ENCODE measurements at places on chromosomes 11 and 22. TPM values are rescaled to one million over a fixed set of nuclear protein-coding genes. Genes with fewer than 3 reads are reported as not detected.

DNA sequence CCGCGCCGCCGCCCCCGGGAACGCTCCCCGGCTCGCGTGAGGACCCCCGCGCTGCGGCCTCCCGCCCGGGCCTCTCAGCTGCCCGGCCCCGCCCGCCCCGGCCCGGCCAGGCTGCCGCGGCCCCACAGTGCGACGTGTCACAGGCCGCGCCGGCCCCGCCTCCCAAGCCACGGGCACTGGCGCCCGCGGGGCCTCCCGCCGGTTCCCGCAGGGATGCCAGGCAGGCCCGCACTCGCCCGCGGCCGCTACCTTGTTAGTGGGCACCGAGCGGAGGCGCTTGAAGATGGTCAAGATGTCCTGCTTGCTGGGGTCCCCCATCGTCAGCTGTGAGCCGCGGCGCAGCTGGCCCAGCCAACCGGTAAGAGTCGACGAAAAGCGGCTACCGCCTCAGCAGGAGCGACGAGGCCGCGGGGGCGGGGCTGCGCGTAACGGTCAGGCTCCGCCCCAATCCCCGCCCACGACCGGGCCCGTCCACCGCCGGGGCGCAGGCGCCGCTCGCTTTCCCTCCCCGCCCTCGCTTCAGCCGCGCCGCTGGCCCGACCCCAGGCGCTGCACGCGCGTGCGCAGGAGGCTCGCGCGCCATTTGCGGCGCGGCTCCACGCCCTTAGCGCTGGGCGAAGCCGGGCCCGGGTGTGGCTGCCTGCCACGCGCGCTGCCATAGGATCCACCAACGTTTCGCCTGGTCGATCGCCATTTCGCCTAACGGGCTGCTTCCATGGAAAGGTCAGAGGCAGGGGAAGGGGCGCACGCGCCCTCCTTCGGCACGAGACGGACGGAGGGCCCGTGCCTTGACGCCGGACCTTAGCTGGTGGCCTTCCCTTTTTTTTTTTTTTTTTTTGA, at the start of gene ARFGAP3:
Gene ARFGAP3, minus strand, starts transcription at position 409 of the 840 bp plus-strand sequence. Its CDS starts 91 bp downstream, at position 318.
- H3K4me3 ChIP-seq = peak within 1 kb of the TSS; percentile 72
- no peaks in the 10 kb centered on the region for H3K36me3 ChIP-seq
- H3K27ac ChIP-seq = peak within 1 kb of the TSS; percentile 98
- H3K4me1 ChIP-seq = peaks cover 25% of the 10 kb centered on the region
- H3K27me3 ChIP-seq = no peaks in the 10 kb centered on the region
- DNase-seq = peak; percentile 98

GRCh38 chr11:10725114-10725906, 25.7 kb upstream of the CTR9 start:
- no peaks in the 10 kb centered on the region for H3K4me1 ChIP-seq
- no peak overlapping the region for H3K4me3 ChIP-seq
- no peaks in the 10 kb centered on the region for H3K36me3 ChIP-seq
- no peaks in the 10 kb centered on the region for H3K27me3 ChIP-seq
- no peak for DNase-seq
- no peak overlapping the region for H3K27ac ChIP-seq

- H3K27me3 ChIP-seq = no peaks in the 10 kb centered on the region
- no peaks in the 10 kb centered on the region for H3K36me3 ChIP-seq
- no peak overlapping the region for H3K4me3 ChIP-seq
- no peak overlapping the region for H3K27ac ChIP-seq
Measured at GRCh38 chr11:41316751-41317150, 142.7 kb downstream of the LRRC4C start.

DNA sequence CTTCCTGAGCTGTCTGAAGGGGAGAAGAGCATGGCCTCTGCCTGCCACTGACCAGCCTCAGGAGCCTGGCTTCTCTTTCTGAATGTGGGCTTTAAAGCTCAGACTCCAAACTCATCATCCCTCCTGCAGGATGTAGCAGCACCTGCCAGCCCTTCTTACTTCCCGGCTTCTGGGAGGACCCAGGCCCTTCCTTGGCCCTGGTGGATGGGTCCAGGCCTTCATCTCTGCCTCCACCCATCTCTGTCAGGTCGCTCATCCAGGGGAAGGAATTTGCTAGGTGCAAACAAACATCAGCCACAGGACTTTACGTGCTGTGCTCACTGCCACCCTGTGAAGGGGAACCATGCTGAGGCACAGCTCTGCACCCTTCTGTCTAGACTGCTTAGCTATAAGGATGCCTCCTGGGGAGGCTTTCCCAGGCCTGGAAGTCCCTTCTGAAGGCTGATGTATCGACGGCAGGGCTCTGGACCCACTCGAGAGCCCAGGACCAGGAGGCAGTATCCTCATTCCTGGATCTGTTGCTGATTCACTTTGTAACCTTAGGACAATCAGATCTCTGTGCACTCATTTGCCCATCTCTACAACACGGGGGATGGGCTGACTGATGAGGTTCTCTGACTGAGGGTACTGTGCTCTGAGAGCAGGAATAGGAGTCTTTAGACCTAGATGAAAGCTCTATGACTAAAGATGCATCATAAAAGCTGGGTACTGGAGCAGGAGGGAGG, 30.9 kb downstream of the USP35 start:
- DNase-seq = no peak
- H3K4me3 ChIP-seq = no peak overlapping the region
- peaks cover 98% of the 10 kb centered on the region for H3K36me3 ChIP-seq
- no peaks in the 10 kb centered on the region for H3K27me3 ChIP-seq

GRCh38 chr11:69260622-69261021, 33.3 kb upstream of the MYEOV start:
- no peak overlapping the region for H3K27ac ChIP-seq
- no peak overlapping the region for H3K4me3 ChIP-seq
- DNase-seq = no peak

- DNase-seq = peak; percentile 88
- H3K4me1 ChIP-seq = no peaks in the 10 kb centered on the region
- no peaks in the 10 kb centered on the region for H3K27me3 ChIP-seq
- no peaks in the 10 kb centered on the region for H3K36me3 ChIP-seq
Measured at GRCh38 chr11:75204685-75205563, 35.6 kb upstream of the TPBGL start.

The KCNA4 gene
- 6.8 TPM for total RNA-seq

The SMC1B gene
- not detected for total RNA-seq

The AQP11 gene
- 1.8 TPM for total RNA-seq

The TBX1 gene
- total RNA-seq = 0.44 TPM

The PKP3 gene
- total RNA-seq = 1.0 TPM
